ENCODE measurements at places on chromosomes 2 and 18.
A peak's percentile ranks its signal among the peaks of the same experiment; 100 is the strongest.

DNA sequence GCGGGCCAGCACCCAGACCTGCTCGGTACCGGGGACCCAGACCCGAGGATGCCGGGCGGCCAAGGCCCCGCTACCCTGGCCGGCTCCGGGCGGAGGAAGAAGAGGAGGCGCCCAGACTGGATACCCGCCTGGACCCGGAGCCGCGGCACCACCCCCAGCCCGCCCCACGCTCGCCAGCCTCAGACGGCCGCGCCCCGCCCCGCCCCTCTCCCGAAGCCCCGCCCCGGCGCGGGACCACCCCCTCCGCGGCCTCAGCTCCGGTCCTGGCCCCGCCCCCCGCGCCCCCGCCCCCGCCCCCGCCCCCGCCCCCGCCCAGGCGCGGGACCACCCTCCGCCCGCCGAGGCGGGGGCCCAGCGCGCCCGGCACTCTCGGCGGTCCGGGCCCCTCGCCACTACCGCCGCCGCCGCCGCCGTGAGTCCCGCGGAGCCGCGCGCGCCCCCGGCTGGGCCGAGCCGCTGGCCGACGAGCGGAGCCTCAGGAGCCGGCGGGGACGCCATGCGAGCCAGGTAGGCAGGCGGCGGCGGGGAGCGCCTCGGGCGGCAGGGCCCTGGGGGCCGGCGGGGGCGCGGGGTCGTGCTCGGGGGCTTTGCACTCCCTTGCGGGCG is at the start of gene SH3BP4:
Gene SH3BP4, plus strand, starts transcription at position 354 of the 606 bp plus-strand sequence. CDS start 82,986 bp downstream, outside the sequence.
- peak; percentile 59 for DNase-seq

- DNase-seq = no peak
These were observed 120.8 kb downstream of the GAREM1 start for GRCh38 chr18:32349728-32350395.

DNA sequence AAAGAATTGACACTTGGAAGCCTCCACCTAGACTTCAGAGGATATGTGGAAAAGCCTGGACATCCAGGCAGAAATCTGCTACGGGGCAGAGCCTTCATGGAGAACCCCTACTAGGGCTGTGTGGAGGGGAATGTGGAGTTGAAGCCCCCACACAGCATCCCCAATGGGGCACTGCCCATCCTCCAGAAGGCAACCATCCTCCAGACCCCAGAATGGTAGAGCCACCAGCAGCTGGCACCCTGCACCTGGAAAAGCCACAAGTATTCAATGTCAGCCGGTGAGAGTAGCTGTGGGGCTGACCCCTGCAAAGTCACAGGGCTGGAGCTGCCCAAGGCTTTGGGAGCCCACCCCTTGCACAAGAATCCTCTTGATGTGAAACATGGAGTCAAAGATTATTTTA is 53.6 kb upstream of the SNTG2 start:
- DNase-seq = no peak

- no peak for DNase-seq
These were observed 95.0 kb downstream of the MAPRE2 start for GRCh38 chr18:35136248-35136647.

DNA sequence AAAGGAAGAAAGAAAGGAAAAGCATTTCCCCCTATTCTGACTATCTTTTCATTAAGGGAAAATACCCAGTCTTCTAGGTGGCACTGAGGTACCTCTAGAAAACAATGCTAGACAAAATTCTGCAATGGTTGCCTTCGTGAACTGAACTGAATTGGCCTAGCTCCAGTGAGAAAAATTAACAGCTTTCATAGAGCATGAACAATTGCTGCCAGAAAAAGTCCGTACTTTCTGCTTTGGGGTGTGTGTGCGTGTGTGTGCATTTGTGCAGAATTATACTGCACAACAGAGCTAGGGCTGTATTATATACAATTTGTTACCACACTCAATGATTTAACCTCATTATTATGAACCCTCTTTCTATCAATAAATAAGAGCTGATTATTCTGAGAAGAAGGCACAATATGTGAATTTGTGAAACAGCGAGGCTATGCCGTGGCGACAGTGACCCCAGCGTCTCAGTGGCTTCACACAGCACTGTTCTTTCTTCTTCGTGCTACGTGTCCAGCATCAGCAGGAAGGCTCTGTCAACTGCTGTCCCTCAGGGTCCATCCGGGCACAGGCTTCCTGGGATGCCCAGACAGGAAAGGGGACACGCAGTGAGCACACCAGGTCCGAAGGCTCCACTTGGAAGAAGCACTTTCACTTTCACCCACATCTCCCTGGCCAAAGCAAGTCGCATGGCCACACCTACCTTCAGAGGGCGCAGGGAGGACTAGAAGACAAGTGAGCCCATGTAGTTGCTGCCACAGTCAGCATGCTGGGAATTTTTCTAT is 47.5 kb downstream of the PTGR3 start:
- no peak for DNase-seq

DNA sequence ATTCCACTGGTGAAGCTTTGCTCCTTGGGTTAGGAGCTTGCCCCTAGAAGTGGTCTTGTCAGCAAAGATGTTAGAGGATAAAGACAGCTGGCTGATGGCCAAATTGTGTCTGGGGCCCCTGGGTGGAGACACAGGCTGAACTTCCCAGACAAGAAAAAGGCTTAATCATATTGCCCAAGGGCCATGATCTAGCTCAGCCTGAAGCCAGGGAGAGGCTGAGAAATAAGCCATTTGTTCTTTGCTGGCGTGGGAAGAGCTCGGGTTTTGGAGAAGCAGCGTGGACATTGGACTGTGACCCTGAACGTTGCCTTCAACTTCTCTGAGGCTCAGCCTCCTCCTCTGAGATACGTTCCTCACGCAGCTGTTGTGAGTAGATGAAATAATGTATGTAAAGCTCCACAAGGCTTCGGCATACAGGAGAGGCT is 153.0 kb downstream of the ZFP36L2 start:
- DNase-seq = no peak

DNA sequence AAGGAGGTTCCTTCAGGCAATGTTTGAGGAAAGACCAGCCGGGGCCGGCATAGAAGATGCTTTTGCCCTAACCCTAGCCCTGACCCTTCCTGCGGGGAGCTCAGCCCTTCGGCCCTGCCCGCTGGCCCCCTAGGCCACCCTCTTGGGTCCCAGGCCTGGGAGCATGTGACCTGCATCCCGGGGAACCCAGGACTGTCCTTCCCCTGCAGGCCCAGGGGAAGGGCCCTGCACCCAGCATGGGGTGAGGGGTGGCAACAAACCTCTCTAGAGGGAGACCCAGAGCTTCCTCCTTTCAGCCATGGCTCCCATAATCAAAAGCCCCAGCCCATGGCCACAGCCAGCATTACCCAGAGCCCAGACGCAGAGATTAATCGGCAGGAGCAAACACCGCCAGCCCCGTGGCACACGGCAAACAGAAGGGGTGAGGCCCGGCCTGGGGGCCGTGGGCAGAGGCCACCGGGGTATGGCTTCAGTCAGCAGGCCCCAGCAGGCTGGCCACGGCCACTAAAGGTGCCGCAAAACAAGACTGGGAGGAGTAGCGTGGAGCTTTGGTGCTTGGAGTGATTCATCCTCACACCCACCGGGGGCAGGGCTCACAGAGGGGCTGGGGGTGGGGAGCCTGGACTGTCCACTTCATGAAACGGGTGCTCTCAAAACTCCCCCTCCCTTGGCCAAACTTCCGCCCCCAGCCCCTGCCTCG is 61.6 kb upstream of the HPCAL1 start:
- DNase-seq = no peak

DNA sequence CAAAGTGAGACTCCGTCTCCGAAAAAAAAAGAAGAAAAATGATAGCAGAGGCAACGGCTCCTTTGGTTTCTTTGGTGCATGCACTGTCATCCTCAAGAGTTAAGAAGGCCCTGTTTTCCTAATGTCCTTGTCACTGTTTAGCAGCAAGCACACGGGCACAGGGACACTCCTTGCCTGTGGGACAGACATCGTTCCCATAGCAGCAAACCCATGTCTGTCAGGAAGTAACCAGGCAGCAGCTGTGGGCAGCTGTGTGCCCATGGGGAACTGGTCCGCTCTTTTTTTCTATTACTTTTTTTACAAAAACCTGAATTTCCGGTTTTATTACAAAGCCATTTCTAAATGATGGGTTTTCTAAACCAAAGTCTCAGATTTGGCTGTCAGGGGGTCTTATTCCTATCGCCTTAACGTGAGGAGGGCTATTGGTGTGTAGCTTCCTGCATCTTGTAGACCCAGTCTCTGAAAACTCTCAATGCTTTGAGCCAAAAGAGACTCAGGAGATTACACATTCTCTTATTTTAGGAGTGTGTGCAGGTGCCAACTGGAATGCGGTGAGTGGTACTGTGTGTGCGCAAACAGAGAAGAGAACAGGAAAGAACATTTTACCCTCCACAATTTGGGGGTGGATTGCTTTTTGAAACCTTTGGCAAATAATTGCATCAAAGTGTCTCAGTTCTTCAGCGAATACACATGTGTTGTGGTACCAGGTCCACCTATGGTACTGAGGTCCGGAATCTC is 109.6 kb downstream of the COLEC12 start:
- no peak for DNase-seq

- DNase-seq = no peak
These were observed 256.2 kb upstream of the ZSWIM2 start for GRCh38 chr2:187105218-187105617.

DNA sequence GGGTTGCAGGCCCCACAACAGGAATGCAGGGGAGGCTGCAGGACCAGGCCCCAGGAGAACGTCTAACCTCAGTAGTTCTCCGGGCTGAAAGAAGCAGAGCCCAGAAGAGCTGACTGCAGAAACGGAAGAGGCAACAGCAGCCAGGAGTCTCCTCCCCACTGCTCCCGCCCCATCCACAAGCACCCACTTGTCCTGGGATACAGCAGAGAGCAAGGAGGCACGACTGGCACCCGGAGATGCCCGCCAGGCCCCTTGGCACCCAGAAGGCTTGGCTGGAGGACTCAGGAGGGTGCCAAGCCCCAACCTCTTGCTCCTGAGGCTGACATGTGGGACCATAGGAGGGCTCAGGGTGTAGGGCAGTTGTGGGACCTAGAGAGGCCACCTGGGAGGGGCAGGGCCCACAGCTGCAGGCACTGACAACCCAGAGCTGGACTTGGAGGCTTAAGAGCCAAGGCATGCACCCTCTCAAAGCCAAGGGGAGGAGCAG is 29.0 kb upstream of the TNS1 start:
- no peak for DNase-seq

Measured in activated naive CD4-positive, alpha-beta T cell treated with anti-CD3 and anti-CD28 coated beads, Interleukin-2, amount 50 U/mL, for 72 hours (primary cell).